ENCODE measurements at places on chromosomes 2 and 18.

DNA sequence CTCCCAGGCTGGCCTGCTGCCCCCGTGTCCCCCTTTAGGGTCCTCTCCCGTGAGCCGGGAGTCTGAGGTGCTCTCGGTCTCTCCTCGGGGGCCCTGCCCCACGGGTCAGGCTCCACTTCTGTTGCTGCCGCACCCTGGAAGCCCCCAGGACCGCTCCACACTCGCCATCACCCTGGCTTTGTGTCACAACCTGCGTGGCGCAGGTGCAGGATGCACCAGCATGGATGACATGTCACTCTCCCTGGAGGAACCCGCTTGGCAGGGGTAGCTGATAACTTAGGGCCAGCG lies 10.8 kb upstream of the ARHGEF4 start:
- DNase-seq: no peak

- no peak for DNase-seq
Observed at GRCh38 chr18:46842583-46842982, 74.7 kb downstream of the PIAS2 start.

- no peak for DNase-seq
Observed at GRCh38 chr2:136206613-136207012, 88.7 kb upstream of the CXCR4 start.

DNA sequence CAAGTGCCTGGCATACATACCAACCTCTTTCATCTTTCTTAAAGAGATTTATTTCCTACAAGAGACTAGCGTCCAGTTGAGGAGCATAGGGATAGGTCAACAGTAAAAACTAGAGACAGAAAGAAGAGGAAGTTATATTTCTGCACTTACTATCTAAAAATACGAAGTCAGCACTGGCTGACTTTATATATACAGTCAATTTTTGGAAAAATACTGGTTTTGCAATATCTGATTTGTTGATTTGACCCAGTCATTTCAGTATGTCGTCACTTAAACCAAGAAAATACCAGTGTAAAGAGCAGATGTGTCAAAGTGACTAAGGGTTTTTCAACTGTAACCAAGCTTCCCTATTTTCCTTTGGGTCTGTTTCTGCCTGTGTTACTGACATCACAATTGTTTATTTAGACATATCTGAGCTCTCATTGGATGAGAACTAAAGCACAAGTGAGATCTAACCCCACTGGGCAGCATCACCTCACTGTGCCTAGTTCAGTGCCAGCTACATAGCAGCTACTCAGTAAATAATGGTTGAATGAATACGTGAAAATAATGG lies 23.0 kb downstream of the CYTIP start:
- peak; percentile 55 for DNase-seq

DNA sequence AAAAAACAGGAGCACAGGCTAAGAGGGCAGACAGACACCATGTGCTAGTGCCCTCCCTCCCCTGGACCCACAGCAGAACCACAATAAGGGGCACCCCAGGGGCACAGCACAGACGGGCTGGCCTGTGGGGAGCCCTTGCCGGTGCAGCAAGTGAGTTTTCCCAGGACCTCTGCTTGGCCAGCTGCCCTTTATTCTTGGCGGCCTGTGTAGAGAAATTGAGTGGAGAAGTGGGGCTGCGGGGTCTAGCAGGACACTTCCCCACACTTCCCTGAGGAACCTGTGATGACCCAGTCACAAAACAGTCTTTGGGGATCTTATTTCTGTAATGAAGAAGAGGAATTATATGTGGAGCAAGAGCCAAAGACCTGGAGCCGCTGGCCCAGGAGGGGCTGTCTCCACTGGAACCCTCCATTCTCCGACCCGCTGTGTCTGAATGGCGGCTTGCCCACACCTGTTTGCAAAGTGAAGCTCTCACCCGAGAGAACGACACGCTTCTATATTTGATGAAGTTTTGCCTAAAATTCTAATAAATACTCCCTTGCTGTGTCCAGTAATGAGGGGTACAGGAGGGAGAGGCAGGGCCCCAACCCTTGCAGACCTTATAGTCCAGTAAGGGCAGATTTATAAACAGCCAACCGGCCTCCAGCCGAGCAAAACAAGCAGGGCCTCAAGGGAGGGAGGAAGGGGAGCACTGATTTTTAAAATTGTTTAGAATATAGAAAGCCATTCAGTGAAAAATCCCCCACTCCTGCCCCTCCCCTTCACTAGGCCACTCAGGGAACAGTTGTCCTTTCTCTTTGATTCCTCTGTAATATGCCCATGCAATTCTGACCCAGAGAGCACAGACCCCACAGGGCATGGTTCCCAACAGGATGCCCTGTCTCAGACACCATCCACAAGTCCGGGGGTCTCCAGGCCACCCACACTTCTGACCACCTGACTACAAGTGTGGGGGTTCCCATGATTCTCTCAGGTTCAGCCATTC lies 44.7 kb upstream of the SNED1 start:
- DNase-seq: no peak

DNA sequence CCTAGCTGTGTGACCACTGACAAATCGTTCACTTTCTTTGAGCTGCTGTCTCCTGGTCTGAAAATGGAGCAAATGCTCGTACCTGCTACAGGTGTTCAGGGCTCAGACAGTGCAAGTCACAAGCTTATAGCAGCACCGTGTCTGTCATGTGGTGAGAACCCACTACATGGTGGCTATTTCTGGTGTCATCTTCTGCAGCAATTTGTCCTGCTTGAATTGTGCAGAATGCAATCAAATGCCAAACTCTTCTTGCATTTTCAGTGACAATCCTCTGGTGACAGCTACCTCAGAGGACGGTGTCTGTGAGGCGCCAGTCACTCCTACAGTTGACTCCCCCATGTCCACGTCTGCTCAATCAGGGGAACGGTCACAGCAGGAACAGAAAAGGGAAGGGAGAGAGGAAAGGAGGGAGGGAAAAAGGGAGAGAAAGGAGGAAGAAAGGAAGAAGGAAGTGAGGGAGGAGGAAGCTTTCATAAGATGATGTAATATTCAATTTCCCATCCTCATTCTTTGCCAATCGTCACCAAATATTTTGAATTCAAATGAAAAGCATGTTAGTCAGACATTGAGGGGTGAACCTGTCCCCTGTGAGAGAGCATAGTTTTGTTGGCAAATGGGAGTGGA lies 122.2 kb downstream of the BCL2 start:
- no peak for DNase-seq

DNA sequence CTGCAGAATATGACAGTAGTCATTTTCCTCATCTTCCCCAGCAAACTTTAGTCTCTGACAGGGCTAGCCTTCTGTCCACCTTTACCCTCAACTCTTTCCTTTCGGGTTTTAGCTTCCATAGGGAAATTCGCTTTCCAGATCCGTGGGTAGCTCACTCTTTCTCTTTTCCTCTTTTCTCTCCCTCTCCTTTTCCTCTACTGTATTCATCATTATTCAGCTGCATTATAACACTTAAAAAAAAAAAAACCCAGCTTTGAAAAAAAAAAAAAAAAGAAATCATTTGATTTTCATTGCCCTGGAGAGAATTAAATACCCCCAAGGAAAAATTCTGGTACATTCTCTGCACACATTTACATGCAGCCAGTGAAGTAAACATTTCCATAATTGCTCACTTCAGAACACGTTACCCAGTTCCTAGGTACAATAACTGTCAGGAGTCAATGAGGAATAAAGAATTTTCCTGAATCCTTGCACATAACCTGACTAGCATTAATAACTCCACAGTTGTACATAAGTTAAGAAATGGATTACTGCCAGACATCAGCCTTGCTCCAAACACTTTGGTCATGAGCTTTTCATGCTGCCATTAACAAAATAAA lies 63.5 kb downstream of the ZNF521 start:
- no peak for DNase-seq

- DNase-seq: no peak
Observed at GRCh38 chr2:214077727-214078126, 333.1 kb upstream of the VWC2L start.

- DNase-seq: no peak
Observed at GRCh38 chr2:25430556-25430955, 88.8 kb upstream of the DNMT3A start.

GRCh38 chr18:7568426-7568825 lies 1.3 kb downstream of the PTPRM start:
- DNase-seq: no peak

GRCh38 chr18:54948350-54948837 lies 10.9 kb downstream of the CCDC68 start:
- no peak for DNase-seq

- no peak for DNase-seq
Observed at GRCh38 chr2:112867701-112868631, 31.4 kb upstream of the IL1B start.

DNA sequence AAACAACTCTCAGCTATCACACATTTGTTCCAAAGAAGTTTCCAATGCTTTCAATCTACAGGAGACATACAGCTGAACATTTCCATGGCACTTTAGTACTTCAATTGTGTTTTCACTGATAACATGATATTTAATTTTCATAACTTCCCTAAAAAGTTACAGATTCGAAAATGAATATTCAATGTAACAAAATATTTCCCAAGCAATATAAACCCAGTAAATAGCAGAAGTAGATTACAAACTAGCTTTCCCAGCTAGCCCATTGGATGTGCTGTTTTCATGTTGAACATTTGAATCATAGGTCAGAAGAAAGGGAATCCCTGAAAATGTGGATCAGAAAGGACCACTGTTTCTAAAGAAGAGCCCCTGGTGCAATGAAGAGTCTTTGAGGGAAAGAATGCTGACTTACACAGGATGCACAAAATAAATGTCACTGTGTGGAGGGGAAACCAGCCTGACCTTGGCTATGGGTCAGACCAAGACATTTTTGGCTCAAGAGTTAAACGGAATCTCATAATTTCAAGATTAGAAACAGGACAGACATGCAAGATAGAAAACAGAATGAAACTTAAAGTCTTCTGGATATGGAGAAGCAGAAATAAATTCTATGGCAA lies 22.5 kb downstream of the CYTIP start:
- no peak for DNase-seq

GRCh38 chr18:32773382-32773712 lies 524 bp upstream of the KLHL14 start:
- no peak for DNase-seq

DNA sequence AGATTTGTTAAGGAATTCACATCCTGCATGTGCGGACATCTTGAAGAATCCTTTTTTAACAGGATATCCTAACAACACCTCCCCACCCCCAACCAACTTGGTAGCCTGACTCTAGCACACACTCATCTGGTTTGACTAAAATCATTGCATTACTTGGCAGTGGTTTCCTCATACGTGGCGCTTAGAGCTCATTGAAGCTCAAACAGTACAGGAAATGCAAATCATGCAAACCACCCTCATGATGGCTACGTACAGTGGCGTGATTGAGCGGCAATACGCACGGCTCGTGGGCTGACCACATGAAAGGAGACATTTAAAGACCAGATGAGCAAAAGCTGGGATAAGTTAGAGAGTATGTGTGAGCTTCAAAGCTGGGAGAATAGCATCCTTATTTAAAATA lies 336.2 kb downstream of the ZEB2 start:
- peak; percentile 95 for DNase-seq

GRCh38 chr2:5722236-5722635 lies 30.1 kb downstream of the SOX11 start:
- DNase-seq: no peak

GRCh38 chr2:232649033-232649432 lies 15.6 kb downstream of the EFHD1 start:
- no peak for DNase-seq

DNA sequence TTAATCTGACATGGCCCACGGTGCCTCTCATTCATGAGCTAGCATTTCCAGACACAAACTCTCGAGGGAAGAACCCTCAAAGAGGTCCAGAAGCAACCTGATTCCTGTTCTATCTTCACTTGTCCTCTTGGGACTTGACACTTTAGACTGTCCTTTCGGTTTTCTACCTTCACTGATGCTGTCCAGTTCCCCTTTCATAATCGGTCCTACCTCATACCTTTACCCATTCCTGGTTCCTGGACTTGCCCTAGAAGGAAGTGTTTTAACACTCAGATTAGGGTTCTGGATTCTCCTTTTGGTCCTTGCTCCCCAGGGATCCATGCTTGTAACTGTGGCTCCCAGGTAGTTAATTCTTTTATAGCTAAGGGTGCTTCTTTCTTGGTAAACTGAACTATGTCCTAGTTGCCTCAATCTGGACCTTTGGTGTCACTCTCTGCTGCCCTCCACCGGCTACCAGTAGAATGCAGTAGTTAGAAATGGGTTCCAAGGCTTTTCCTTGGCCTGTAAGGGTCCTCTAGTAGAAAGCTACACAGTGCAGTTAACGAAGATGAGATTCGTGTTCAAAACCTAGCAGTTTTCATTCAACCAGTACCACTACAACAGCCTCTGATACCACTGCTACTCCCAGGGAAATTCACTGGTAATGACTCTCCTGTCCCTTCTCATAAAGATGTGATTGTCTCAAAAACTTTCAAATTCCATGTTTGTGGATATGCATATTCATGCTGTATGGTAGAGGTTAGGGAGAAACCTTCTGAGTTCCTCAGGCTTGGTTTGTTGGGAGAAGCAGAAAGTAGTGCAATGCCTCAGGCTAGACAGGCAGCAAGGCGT lies 178.1 kb upstream of the CYP26B1 start:
- DNase-seq: peak; percentile 21

DNA sequence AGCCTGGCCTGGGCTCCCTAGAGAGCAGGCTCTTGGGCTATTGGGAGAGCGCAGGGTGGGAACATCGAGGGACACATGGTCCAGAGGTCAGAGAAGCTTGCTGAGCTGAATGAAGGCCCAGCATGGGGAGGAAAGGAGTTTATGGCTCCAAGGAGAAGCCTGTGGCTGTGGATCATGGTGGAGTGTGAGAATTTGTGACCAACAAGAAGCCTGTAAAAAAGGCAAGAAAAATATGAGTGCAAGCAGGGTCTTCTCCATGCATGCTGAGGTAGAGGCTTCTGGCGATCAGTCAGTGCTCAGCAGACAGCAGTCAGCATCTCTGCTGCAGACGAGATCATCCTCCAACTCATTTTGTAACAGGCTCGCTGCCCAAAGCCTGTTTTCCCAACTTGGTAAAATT lies 1.3 kb upstream of the SCYGR3 start:
- DNase-seq: no peak

DNA sequence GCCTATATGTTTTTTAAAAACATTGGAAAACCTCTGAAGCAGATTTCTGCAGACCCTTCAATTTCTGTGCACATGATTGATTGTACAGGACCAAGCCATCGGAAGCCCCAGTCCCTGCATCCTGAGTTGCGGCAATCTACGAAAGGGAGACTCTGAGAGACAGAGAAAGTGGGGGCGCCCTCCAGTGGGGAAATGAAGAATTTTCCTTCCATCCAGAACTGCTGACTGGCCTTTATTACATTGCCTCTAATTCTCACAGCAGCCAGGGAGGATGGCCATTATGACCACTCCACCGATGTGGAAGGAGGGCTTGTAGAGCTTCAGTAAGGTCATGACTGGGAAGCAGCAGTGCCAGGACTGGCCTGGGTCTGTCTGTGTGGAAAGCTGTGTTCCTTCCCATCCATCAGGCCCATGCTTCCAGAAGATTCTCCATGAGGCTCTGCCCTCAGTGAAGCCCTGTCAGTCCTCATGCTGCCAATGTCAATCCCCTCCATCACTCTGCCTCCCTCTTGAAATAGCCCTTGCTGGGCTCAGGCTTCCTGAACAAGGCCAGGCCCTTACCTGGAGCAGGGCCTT lies 20.0 kb upstream of the RESP18 start:
- DNase-seq: peak; percentile 64

GRCh38 chr2:11709293-11709692 lies 37.1 kb upstream of the LPIN1 start:
- DNase-seq: no peak

- DNase-seq: no peak
Observed at GRCh38 chr2:98012561-98012991, 16.8 kb upstream of the TMEM131 start.

GRCh38 chr2:62665446-62665845 lies 40.1 kb upstream of the EHBP1 start:
- no peak for DNase-seq

GRCh38 chr18:13823707-13824395 lies at the start of gene MC5R:
Gene MC5R, plus strand, starts transcription at chr18:13824149. Its CDS starts 1,617 bp downstream, at chr18:13825766.
- peak; percentile 26 for DNase-seq

Data from fibroblast of mammary gland (primary cell).